ENCODE measurements at places on chromosomes 2 and 18.
A peak's percentile ranks its signal among the peaks of the same experiment; 100 is the strongest.

DNA sequence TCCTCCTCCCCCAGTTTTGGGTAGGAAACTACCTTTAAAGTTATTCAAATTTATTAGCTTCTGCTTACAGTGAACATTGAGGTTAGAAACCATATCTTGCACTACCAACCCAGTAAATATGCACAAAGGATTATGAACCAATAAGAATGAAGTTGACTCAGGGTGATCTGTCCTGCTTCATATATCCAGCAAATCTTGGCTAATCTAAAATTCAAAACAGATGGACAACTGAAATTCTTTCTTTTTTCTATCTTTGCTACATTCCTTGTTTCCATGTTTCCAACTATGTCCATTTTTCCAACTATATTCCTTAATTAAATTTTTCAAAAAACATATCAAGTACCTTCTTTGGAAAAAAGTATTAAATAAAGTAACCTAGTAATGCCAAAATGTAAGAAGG is 149.3 kb downstream of the FAM124B start:
- DNase-seq: no peak

GRCh38 chr2:10783421-10783820 is 29.2 kb downstream of the PDIA6 start:
- no peak for DNase-seq

DNA sequence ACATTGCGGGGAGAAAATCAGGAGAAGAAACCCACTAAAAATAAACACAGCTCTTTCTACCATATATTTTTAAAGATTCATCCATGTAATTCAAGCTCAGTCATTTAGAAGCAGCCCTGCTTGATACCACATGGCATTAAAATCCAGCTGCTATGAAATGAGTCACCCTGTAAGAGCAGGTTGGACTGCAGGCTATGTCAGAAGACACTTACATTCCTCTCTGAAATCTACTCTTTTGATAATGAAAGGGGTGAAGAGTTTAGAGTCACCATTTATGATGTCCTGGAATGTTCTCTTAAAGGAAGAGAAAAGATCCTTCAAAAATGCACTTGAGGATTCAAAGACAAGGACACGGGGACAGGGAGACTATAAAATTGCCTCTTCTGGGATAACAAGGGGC is 100.6 kb upstream of the APCDD1 start:
- no peak for DNase-seq

DNA sequence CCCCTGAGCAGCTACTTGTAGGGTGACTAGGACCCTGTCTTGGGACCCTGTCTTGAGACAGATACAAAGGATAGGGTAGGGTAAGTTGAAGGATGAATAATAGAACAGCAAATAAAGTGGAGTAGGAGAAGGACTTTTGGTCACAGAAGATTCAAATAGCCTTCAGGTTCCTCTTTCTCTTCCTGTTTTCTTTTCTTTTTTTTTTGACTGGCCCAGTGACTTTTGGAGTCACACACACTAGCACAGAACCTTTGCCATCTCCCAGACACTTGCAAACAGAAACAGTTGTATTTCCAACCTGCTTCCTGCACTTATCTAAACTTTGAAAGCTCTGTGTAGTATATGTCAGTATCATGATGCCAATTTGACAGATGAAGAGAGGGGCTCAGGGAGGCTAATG is 108.2 kb downstream of the TDRD15 start:
- DNase-seq: no peak

DNA sequence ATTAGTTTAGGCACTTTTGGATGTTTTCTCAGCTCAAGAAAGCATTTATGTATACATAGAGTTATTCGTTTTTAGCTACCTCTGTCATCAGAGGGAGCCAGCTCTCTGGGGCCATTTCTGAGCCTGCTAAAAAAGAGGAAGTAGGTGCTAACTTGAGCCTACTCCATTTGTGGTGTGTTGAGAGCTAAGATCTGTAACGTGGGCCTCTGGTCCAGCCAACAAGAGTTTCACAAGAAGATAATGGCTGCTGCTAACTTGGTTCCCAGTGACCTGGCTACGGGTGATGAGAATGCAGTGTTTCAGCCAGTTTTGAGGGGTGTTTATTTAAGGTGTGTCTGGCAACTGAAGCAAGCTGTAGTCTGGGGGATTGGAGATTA is 182.5 kb downstream of the PRKCE start:
- DNase-seq: no peak

GRCh38 chr2:238093181-238094140 is 6.7 kb upstream of the ESPNL start:
- DNase-seq: no peak

DNA sequence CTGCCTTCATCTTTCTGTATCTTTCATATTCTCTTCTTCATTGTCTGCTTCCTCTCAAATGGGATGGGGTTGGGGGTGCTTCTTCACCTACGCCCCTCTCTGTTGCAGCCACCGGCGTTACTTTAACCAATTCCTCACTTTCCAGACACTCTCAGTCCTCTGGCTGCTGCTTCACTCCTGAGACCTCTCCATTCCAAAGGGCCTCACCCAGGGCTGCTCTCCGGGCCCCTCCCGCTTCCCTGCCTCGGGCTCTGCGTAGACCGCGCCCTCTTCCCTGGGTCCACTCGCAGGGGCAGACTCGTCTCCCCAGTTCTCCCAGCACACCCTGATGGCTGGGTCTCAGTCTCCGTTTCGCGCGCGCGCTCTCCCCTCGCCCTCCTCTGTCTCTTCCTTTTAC is 926 bp downstream of the SERPINB8 start:
- no peak for DNase-seq

DNA sequence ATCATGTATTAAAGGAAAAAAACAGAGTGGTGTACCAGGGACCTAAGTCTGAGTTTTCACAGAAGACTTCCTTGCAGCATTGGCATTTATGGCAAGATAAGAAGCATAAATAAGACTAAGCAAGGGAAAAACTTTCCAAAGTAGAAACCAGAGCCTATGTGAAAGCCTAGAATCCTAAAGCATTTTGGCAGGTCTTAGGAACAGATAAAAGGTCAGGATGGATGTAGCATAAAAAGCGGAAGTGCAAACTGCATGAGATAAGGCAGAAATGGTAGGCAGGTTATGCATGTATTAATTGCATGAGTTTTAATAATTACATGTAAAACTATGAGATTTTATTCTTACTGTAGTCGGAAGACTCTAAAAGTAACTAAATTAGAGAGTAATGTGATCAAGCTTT is 596.5 kb downstream of the SUCLG1 start:
- no peak for DNase-seq

DNA sequence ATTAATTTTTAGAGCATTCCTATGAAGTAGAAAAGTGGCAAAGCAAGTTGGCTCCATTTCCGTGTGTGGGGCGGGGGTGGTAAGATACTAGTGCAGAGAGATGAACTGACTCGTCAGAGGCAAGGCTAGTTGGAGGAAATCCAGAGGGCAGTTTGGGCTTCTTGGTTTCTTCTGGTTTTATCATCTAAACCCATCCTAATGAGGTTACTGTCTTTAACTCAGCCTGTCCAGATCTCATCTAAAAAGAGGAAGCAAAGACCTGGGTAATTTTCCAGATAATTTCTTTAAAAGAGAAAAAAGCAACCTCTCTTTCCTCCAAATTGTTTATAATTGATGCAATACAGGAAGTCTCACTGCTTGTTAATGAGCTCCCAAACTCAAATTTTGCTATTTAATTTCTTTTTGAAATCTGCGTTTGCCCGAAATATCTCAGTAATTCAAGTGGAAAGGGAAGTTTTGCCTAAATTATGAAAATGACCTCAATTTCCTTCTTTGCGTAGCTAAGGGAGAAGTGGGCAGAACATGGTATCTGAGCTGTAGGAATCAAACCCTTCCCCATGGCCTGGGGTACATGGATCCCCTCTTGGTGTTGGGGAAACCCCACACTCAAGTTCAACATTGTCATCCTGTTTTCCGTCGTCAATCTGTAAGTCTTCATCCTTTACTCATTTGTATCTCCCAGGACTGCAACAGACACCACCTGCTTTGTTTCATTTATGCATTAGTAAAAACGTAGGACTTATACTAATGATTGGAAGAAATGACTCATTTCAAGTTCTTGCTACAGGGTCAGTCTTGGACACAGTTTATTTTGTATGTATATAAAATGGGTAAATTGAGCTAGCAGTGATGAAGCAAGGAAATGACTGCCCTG is 89.1 kb upstream of the KLF7 start:
- DNase-seq: no peak

- no peak for DNase-seq
Measured at GRCh38 chr2:103230796-103231195, 469.0 kb downstream of the TMEM182 start.

DNA sequence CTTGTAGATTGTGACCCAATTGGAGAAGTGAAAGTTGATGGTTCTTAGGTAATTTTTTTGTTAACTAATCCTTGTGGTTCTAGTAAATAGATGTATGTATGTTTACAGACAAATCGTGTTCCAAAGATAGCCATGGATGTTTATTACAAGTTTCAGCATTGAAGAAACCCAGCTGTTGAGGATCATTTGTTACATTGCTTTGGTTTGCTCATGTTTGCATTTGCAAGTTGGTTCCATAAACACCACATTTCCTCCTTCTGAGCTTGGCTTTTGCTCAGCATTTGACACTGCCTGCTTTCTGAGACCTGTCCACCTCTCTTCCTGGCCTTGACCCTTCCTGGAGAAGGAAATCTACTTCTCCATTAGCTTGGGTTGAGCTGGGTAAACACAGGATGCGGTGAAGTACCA is 1.8 kb upstream of the CCDC68 start:
- DNase-seq: no peak

GRCh38 chr2:144630459-144631215 is 110.7 kb upstream of the ZEB2 start:
- DNase-seq: no peak

DNA sequence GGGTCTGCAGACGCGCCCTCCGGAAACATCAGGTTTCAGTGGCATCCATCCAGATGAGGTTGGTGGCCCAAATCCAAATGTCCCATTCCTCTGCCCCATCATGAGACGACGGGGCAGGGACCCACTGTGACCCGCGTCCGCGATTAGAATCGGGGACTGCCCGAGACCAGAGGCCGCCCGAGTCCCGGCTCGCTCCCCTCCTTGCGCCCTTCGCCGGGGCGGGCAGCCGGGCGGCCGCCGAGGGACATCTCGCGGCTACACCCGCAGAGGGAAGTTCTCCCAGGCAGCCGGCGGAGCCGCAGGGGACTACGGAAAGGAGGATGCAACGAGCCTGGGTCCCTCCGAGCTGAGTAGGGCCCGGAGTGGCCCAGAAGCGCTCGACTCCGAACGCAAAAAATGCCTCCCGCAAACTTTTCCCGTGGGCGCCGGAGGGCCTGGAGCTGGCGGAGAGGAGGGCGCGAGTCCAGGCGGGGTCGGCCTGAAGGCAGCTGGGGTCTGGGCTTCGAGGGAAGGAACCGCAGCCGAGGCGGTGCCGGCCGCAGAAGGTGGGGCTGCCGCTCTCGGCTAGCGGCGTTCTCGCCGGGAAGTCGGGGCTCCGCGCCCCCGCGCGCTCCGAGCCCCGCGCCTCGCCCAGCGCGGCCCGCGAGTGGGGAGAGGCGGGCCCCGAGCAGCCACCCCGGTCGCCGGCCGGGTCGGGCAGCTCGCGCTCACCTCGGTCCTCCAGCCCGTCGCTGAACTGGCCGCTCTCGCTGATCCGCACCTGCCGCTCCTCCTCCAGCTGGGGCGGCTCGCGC is 580 bp downstream of the TMEM163 start:
- DNase-seq: peak; percentile 7

DNA sequence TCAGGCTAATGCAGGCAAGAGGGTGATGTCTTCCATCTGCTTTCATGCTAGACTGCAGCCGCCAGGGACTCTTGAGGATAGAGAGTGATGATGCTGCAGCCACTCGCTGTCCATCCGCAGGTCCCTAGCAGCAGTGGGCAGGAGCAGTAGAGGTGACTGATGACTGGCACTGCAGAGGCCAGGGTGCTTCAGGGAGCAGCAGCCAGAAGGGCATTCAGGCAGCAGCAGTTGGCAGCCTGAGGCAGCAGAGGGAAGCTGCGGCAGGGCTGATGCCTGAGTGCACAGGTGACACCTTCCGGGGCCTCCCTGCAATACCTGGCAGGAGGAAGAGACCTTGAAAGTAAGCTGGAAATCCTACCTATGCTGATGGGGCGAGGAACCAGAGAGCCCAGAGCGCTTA is 214.2 kb downstream of the ICOS start:
- DNase-seq: no peak

GRCh38 chr2:88190808-88191721 is 20.9 kb downstream of the THNSL2 start:
- peak; percentile 14 for DNase-seq

- DNase-seq: no peak
Measured at GRCh38 chr2:16112251-16112971, 172.1 kb downstream of the MYCN start.

DNA sequence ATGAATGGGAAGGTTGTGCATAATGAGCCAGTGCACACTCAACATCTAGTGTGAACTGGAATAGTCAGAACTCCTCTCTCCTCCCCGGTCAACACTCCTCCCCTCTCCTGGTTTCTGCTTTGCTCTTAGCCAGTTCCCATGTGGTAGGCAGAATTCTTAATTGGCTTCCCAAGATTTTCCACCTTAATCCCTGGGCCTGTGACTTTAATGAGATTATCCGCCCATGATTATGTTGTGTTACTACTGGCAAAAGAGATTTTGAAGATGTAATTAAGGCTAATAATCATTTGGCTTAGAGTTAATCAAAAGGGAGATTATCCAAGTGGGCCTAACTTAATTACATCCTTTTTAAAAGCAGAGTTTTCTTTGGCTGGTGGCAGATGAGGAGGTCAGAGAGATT is 34.2 kb upstream of the REV1 start:
- DNase-seq: no peak

GRCh38 chr18:336713-337112 is 68.9 kb upstream of the THOC1 start:
- DNase-seq: no peak

DNA sequence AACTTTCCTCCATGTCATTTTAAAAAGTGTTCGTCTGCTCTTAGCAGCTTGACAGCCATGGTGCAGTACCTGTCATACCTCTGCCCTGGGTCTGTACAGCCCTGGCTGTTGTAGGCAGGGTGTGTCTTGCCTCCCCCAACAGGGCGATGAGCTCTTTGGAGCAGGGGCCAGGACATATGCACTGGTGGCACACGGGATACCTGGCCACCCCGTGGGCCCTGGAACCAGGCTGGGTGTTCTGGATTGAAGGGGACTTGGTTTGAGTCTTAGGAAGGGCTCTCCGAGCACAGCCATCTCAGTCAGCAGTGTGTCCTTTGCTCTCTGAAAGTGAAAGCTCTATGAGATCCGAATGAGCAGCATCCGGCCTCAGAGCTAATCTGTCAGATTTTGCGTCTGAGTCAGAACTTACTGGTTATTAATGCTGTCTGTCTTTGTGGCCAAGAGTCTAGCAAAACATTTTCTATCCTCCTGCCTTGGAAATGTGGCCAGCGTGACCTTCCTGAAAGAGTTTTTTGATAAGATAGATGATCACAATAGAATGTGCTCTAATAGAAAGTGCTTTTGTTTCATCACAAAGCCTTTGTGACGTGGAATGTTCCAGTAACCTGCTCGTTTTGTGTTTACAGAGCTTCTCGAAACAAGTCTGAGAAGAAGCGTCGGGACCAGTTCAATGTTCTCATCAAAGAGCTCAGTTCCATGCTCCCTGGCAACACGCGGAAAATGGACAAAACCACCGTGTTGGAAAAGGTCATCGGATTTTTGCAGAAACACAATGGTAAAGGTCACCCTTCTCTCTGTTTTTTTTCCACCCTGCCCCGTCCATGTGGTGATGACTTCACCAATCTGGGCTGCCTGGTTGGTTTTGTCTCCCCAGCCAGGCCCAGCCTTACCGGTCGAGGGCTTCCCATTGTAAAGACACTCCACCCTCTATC is 77.3 kb upstream of the RPL31 start:
- DNase-seq: peak; percentile 55

Data from CD4-positive, alpha-beta T cell treated with Interleukin-10 for 1 hour (primary cell).